Pancreas (tissue), 10 donors: ENCODE measurements at places on chromosomes 2 and 18.
A peak's percentile ranks its signal among the peaks of the same experiment; 100 is the strongest.

DNA sequence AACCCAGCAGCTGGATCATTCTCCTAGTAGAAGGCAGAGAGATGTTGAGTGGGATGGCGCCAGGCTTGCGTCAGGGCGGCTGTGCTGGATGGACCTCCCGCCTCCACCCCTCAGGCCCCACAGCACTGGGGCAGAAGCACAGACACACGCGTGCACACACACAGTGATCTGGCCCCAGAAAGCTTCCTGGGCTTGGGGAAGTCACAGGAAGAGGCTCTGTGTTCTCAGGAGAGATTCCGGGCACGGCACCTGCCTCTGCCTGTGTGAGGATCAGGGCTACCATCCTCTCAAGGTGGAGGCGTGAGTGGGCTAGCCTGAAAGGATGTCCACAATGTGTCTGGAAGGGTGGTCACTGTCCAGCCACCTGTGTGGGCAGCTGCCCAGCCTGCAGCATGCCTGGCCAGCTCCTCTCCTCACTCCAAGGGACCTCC, 229.8 kb upstream of the HS6ST1 start:
- DNase-seq, result no peak

- DNase-seq, result no peak
Observed at GRCh38 chr2:127006962-127007361, 100.0 kb downstream of the BIN1 start.

GRCh38 chr2:55604027-55604565, 13.3 kb downstream of the PPP4R3B start:
- DNase-seq, result no peak

- no peak for DNase-seq
Observed at GRCh38 chr2:143891879-143892308, 628.0 kb downstream of the ZEB2 start.

GRCh38 chr2:137525641-137526190, 438.6 kb upstream of the HNMT start:
- no peak for DNase-seq

DNA sequence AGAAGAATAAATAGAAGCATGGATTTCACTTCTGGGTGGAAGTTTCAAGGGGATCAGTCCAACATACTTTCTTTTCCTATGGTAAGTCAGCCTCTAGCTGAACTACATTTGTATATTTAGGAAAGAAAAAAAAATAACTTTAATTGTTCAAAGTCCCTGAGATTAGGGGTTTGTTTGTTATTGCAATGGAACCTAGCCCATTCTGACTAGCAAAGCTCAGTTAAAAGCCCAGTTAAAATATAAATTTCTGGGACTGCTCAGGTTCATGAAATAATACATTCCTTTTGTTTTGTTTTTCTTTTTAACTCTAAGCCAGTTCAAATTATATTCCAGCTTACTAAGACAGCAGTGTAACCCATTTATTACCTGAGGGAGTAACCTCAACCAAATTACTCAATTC, 2069.6 kb upstream of the CELF4 start:
- DNase-seq, result no peak

GRCh38 chr2:83536556-83536955, 922.5 kb downstream of the SUCLG1 start:
- no peak for DNase-seq

GRCh38 chr2:65453916-65454315, 21.5 kb upstream of the SPRED2 start:
- DNase-seq, result no peak

DNA sequence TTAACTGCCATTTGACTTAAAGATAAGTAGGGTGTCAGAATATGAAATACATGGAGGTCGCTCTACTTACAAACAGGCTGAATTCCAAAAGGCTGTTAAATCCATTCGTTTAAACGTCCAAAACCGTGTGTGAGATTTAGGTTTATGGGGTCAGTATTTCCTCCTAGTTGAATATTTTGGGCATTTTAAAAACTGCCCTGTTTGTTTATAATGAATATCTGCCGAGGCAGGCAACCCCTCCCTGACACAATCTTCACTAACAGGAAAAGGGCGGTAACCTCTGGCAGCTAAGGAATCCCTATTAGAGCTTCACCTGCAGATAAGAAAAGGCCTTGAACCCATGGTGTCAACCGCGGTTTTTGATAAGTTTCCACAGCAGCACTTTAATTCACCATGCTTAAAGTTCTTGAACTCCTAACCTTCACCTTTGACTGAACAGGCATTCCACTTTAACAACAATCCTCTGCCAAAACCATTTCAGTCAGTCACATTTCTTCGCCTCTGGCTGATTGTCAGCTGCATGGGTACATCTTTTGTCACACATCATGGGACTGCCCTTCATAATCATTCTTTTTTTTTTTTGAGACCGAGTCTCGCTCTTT, 17.8 kb downstream of the TRAK2 start:
- no peak for DNase-seq

DNA sequence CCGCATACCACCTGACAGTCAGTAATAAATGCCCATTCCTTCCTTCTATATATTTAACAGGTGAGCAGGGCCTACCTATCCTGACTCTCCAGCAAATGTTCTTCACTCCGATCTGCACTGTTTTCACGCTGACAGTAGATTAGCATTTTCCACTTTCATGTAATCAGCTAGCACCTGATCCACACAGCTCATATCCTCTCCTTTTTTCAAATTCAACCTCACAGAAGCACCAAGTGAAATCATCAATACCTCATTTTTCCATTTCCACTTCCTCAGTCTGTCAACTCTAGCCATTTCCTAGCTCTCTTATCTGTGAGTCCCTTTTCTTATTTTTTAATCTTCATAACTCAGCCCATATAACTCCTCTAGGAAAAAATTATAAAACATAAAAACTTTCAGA, 402.8 kb downstream of the ZEB2 start:
- no peak for DNase-seq

DNA sequence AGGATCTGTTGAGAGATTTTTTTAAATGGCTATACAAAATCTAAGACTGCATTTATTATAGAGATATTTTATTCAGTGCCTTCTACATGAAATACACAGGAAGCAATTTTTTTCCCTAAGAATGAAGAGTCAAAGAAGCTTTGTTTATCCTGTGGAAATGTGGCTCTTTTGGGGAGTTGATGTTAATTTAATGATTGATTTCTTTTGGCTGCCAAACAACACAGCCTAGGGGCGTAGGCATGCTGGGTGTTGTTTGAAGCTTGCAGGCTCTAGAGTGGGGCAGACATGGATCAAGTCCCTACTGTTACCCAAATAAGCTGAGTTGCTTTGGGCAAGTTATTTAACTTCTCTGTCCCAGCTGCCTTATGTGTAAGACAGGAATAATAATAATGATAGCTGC, 21.1 kb upstream of the PLEK start:
- DNase-seq, result no peak

DNA sequence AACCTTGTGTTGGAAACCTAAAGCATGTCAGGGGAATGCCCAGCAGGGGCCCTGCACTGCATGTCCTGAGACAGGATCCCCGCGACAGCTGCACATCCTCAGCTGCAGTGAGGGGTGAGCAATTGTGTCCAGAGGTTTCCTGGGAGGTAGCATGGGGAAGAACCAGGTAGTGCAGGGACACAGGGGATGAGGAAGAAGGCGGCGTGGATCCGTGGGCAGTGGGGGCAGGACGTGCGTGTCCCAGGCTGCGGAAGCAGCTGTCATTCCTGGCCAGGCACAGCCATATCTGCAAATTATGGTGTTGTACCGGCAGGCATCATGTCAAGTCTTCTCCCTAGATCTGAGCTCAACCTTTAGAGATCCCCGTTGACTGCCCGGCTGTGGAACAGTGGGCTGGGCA, 238.2 kb upstream of the MYT1L start:
- DNase-seq, result no peak

GRCh38 chr18:26082475-26082874, 7.9 kb downstream of the SS18 start:
- no peak for DNase-seq

DNA sequence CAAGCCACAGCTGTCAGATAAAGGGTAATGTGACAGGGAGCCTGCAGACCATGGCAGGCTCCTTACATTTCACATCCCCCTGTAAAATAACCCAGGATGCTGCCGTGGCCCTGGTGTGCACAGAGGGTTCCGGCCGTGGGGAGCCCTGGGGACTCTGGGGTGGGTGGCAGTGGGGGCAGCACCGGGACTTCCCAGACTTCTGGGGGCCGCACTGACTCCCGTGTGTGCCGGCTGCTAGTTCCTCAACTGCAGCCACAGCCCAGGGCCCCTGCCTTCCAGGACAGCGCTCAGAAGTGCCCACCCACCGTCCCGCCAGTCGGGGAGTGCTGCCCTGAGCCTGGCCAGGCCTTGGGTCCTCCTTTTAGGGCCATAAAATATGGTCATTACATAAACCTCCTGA, 56.5 kb downstream of the CIB4 start:
- DNase-seq, result no peak

DNA sequence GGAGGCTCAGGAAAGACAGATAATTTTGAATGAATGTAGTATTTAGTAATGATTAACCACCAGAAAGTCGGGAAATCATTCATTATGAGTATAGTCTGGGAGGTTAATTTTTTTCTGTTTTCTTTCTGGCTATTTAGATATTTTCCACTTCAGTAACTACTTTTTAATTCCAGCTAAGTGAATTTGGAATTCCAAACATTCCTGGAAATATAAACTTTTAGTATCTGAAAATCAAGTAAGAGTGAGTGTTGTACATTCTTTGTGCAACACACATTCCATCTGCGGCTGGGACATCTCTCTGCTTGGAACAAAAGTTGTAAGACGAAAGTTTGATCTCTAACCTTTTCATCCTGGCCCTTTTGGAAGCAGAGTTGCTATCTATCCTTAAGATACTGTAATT, 275.7 kb upstream of the SPRED2 start:
- DNase-seq, result no peak

DNA sequence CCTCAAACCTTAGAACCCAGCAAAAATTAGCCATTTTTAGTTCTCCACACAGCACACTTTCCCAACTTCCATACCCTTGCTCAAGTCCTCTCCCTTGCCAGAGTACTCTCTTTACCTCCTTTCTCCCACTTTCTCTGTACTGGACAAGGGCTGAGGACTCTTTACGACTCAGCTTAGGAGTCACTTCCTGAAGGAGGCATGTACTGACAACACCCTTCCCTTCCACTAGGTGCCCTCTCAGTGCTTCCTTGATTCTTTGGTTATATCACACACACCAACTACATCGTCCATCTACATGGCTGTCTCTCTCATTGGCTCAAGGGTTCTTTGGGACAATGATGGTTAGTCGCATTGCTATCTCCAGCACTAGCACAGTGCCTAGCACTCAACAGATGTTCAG, 5.2 kb upstream of the C18orf63 start:
- no peak for DNase-seq

- DNase-seq, result no peak
Observed at GRCh38 chr2:184834699-184835397, 236.5 kb downstream of the ZNF804A start.

DNA sequence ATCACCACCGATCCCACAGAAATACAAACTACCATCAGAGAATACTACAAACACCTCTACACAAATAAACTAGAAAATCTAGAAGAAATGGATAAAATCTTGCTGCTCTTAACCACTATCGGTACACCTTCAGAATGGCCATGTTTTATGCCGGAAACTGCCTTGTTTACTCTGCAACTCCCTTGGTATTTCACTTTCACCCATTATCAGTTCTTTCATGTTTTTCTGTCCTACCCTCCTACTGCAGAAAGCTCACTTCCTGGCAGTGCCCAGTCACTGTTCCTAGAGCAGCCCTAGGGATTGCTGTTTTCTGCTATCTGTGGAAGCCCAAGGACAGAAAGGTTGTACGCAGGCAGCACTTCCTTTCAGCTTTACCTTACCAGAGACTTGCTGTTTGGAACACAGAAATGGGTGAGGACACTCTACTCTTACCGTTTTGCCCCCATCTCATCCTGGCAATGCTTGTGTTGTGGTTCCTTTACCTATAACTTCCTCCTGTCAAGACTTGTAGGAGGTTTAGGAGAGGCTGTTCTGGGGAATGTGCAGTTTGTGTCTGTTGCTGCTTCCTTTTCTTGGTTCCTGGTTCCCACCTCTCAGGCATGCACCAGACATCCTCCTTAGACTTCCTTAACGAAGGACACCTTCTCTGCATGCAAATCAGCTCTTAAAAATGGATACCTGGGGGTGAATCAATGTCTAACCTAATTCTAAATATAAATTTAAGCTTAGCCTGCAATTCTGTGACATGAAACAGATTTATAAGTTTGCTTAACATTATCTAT, 394.4 kb downstream of the SPAG16 start:
- DNase-seq, result no peak

- no peak for DNase-seq
Observed at GRCh38 chr2:155256803-155257202, 558.3 kb downstream of the KCNJ3 start.

DNA sequence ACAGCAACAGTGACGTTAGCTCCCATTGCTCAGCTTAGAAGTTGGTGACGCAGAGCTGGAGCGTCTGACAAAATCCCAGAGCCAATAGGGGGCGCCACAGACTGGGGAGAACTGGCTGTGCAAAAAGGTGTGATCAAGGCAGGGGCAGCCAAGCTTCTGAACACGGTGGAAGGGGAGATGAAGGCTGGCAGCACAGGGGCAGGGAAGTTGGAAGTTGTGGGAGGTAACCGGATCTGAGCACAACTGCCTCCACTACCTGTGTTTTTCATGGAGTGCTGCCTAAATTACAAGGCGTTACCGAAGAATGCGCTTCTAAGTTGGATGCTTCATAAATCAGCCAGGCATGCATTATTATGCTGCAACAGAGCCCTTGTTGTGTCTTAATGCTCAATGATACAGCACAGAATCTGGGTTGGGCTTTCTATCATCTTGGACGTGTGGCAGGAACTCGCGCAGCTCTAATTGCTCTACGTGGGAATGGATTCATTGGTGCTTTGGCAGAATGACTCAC, 370.0 kb downstream of the SLC4A3 start:
- DNase-seq, result peak; percentile 26

DNA sequence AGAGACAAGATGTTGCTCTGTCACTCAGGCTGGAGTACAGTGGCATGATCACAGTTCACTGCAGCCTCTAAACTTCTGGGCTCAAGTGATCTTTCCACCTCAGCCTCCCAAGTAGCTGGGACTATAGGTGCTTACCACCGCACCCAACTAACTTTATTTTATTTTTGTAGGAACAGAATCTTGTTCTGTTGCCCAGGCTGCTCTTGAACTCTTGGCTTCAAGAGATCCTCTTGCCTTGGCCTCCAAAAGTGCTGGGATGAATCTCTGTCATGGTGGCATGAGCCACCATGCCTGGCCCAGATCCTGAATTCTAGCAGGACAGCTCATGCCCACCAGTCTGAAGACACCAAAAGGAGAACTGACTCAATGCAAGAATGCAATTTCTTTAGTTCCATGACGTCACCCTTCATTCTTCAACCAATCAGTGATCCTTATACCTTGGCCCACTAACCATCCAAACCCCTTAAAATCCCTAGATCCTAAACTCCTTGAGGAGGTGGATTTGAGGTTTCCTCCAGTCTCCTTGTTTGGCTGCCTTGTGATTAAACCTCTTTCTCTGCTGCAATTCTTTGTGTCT, 25.6 kb upstream of the CXXC1 start:
- no peak for DNase-seq

DNA sequence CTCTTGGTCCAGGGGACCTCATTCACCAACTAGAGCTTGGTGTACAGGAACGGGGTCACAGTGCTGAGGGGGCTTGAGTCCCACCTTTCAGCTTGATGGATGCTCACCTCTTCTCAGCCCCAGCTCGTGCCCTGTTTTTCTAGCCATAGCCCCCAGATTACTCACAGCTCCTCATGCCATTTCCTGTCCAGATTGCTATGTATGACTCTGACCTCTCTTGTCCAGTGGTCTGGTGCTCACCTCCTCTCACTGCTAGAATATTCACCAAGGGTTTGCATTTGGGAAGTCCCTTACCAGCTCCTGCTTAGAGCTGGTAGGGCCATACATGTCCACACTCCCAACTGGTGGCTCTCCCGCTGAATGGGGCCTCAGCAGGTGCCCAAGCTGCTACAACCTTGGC, 5.9 kb downstream of the LBX2 start:
- DNase-seq, result no peak
